ENCODE measurements at places on chromosomes 2 and 18.

- DNase-seq: peak; percentile 59
These were observed 157.0 kb downstream of the LDLRAD4 start for GRCh38 chr18:13375302-13376255.

- DNase-seq: no peak
These were observed 26.4 kb upstream of the COPS8 start for GRCh38 chr2:237059155-237059875.

GRCh38 chr2:117952701-117953100 is 61.2 kb downstream of the CCDC93 start:
- DNase-seq: no peak

DNA sequence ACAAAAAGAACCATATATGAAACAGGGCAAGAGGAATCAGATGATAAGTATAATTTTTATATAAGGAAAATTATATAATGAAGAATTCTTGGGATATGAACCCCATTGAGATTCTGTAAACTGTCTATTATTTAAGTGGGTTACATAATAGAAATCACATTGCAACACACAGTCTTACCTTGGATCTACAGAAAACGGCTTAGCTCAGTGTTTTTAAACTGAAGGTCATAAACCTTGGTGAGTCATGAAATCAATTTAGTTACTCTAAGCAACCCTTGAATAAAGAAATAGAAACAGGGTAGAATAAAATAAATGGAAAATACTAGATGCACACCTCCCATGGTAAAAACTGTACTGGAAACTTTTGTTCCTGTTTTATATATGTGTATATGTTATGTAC is 50.7 kb downstream of the METTL8 start:
- DNase-seq: no peak

DNA sequence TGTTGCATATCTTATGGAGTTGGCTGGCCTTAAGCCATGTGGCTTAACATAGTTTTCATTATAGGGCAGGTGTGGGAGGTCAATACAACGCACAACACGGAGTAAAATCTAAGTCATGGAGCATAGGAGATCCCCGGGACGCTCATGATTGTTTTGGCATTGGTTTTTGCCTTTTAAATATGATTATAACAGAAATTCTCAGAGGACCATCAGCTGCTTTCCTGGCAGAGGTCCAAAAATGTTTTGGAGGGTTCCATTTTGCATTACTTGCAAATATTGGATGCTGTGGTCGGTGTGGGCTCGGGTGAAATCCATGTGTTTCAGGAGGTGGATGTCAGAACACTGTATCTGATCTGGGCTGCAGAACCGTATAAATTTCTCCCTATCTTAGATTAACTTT is 3.4 kb downstream of the NCOA1 start:
- DNase-seq: no peak
